ENCODE measurements at places on chromosomes 6 and 20.

- no peak for DNase-seq
Measured at GRCh38 chr6:143157131-143157530, 96.4 kb downstream of the AIG1 start.

GRCh38 chr20:12113468-12114371 lies 196.0 kb downstream of the BTBD3 start:
- DNase-seq, result no peak

GRCh38 chr6:27492631-27493190 lies 19.8 kb upstream of the ZNF184 start:
- DNase-seq, result no peak

GRCh38 chr6:33513213-33513612 lies 58.8 kb downstream of the ZBTB9 start:
- no peak for DNase-seq

GRCh38 chr6:166046226-166046625 lies 121.4 kb downstream of the TBXT start:
- no peak for DNase-seq

DNA sequence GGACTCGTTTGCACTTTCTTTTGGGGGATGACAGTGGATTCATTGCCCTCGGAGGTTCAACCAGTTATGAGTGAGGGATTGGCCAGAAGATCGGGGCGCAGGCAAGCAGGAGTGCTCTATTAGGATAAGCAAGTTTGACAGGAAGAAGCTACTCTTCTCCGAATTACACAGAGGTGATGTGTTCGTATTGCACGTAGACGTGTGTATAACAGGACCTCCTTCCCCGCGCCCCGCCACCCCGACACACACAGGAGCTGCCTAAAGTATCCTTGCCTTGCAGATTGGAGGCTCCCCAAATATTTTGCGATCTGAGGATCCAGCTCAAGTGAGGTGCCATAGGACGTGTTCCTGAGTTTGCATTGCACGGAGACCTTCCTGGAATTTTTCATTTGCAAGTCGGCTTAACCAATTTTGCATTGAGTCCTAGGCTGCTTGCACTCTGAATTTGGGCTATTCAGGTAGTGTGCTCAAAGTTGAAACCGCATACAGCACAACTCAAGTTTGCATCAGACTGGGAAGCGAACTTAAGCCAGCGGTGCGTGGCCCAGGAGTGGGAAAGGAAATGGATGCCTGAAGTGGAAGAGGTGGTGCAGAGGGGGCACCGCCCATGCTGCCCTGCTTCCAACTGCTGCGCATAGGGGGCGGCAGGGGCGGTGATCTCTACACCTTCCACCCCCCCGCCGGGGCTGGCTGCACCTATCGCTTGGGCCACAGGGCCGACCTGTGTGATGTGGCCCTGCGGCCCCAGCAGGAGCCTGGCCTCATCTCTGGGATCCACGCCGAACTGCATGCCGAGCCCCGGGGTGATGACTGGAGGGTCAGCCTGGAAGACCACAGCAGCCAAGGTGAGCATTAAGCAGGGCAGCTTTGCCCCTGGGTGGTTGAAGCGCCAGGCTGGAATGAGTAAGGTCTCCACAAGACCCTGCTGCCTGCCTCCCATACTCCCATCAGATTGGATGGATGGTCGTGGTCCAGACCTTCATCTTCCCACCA lies 770 bp downstream of the TCF19 start:
- peak; percentile 2 for DNase-seq

DNA sequence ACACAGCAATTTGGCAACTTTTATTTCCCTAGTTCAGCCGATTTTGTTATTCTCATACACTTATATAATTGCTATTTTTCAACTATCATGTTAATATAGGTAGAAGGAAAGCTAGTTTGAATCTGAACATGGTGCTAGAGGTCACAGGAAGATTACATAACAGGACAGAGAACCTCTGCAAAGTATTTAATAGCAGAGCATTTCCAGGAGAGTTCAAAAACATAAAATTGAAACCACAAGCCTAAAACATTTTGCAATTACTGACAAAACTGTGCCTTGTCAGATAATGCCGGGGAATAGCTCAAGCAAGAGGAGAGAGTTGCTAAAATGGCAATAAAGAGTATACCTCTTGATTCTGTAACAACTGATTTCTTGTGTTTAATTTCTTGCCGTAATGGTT lies 70.8 kb downstream of the TFAP2B start:
- no peak for DNase-seq

GRCh38 chr6:14372734-14373489 lies 255.3 kb downstream of the CD83 start:
- no peak for DNase-seq

Measured in activated CD4-positive, alpha-beta T cell treated with anti-CD3 and anti-CD28 coated beads for 24 hours (primary cell).